ENCODE measurements at places on chromosomes 12 and 14. TPM values are rescaled to one million over a fixed set of nuclear protein-coding genes. Genes with fewer than 3 reads are reported as not detected.
A peak's percentile ranks its signal among the peaks of the same experiment; 100 is the strongest.

DNA sequence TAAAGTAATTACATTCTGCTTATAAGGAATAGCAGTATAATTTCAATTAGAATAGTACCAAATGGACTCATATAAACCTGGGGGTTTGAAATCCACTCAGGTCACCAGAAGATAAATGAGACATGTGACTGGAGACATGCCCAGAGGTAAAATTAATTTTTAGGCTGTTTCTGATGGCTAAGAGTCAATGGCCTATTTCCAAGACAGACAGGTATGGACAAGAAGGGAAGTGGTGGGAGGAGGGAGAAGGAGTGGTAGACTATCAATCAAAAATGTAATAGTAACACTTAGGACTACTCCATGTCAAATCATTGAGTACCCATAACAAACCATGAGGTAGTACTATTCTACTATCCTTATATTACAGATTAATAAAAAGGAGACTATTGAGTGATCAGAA, 544.0 kb downstream of the GALC start:
- H3K27ac ChIP-seq, result no peak overlapping the region
- DNase-seq, result no peak
- no peaks in the 10 kb centered on the region for H3K4me1 ChIP-seq
- no peaks in the 10 kb centered on the region for H3K36me3 ChIP-seq
- H3K4me3 ChIP-seq, result no peak overlapping the region
- no peaks in the 10 kb centered on the region for H3K27me3 ChIP-seq

GRCh38 chr14:94962166-94962575, 192.3 kb upstream of the GSC start:
- no peaks in the 10 kb centered on the region for H3K36me3 ChIP-seq
- no peak overlapping the region for H3K27ac ChIP-seq
- no peak overlapping the region for H3K4me3 ChIP-seq
- DNase-seq, result no peak

Gene SRRM4
- not detected for total RNA-seq

DNA sequence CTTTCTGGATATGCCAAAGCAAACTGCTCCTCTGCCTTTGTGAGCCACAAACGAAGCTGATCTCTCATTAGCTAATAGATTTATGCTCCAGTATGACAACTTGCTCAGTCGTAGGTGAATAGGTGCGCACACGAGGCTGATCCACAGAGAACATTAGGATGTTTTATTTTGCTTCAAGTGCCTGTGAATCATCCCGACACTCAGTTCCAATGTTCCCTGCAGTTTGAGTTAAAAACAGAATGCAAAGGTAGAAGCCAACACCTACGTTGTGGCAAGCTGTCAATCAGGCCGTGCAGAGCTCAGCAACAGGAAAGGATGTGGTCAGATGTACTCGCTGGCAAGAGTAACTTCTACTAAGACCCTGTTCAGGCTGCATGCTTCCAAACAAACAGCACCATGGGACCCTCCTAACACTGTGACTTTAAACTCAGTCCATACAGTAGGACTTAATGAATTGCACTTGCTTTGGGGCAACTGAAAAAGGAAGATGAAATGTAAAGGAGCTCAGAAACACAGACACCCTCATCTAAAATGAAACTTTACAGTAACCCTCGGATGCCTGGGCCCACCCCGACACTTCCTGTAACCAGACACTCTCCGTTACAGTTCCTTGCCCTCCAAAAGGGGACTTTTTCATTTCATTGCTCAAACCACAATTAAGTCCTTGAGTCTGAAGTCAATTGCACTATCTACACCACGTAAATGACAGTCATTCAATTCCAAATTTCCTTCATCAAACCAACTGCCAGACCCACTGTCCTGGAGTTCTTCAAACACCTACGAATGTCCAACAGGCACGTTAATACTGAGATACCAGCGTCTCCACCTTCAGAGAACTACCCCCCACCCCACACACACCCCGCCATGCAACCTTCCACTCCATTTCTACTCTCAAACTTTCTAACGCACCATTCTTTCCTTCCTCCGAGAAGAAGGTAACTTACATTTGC, 1.6 kb downstream of the CCDC88C start:
- H3K27me3 ChIP-seq, result no peaks in the 10 kb centered on the region
- H3K27ac ChIP-seq, result no peak overlapping the region
- H3K4me1 ChIP-seq, result peaks cover 14% of the 10 kb centered on the region
- peak overlapping the region; percentile 64 for H3K4me3 ChIP-seq
- no peaks in the 10 kb centered on the region for H3K36me3 ChIP-seq
- DNase-seq, result peak; percentile 19

Gene OAS2
- total RNA-seq, result not detected

DNA sequence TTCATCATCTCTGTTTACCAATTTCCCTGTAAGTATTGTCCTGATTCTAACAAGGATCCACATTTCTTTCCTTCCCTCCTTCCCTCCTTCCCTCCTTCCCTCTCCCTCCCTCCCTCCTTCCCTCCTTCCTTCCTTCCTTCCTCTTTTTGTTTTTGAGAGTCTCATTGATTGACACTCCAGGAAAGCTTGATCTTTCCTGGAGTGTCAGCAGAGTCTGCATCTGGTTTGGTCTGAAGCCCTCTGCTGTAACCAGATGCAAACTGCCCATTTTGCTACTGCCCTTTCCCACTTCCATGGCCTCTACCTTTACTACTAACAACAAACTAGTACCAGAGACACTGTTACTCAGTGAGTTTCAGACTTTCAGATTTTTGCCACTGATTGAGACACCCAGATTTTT, 14.4 kb upstream of the OR6C65 start:
- H3K27me3 ChIP-seq, result no peaks in the 10 kb centered on the region
- no peak overlapping the region for H3K27ac ChIP-seq
- no peak overlapping the region for H3K4me3 ChIP-seq
- H3K4me1 ChIP-seq, result no peaks in the 10 kb centered on the region

Data from SJCRH30 (cell line).